CD4-positive, alpha-beta T cell treated with Interleukin-6 at 100 ng/mL for 8 hours (primary cell): ENCODE measurements at places on chromosomes 12 and 14.

DNA sequence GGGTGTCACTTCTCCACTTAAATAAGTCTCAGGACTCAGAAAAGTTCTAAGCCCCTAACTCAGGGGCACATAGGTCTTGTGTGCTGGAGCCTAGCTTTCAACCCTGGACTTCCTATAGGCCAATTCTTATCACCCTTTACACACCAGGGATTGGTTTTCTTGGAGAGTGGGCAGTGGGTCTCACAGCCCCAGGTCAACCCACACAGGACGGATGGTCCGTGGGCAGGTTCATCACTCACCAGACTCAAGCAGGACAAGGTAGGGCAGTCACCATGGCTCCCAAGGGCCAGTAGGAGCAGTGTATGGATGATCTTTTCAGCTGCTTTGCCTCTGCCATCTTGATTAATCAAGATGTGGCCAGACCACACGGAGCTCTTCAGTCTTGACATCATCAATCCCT lies 232.5 kb downstream of the SLC41A2 start:
- DNase-seq: no peak

GRCh38 chr12:67504026-67504425 lies 144.5 kb upstream of the DYRK2 start:
- no peak for DNase-seq

- DNase-seq: no peak
Observed at GRCh38 chr12:11755302-11755930, 105.9 kb downstream of the ETV6 start.

DNA sequence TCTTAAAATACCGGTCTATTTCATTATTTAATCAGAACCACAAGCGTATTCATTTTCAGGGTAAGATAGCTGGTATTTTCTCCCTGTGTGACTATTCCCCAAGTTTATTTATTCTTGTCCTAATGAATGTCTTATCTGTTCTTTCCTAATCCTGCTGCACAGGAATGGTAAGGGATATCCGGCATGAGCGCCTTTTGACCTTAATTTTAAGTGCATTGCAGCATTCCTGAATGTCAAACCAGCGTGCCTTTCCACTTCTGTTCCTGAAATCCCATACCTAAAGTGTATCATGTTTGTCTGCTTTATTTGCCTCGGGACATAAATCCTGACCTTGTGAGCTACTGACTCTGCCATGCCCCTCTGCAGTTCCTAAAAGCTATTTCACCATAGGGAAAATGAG lies 1713.2 kb upstream of the FLRT2 start:
- DNase-seq: no peak

GRCh38 chr14:26400373-26400772 lies 197.5 kb downstream of the NOVA1 start:
- DNase-seq: no peak

DNA sequence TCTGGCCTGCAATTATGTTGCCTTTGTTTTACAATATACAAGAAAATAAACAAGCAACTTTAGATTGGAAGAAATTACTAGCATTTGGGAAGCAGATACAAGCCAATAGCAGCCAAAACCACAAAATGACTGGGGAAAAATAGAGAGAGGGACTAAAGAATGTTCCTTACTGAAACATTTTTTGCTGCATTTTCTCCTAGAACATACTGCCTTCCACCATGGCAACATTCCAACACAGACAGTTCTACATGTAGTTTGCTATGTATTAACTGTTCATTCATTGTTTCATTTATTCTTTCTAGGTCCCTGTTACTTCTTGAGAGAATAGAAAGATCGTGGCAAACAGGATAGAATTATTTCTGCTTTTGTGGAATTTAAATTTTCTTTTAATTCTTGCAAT lies 530.2 kb downstream of the RPS29 start:
- no peak for DNase-seq

GRCh38 chr14:31543969-31544799 lies 17.0 kb upstream of the NUBPL start:
- no peak for DNase-seq
